CD8-positive, alpha-beta memory T cell (primary cell): ENCODE measurements at places on chromosomes 7 and 10. TPM values are rescaled to one million over a fixed set of nuclear protein-coding genes. Genes with fewer than 3 reads are reported as not detected.

OPN1SW gene
- not detected for total RNA-seq

ANKRD1 gene
- not detected for total RNA-seq

MEOX2 gene
- not detected for total RNA-seq

GRCh38 chr10:110398419-110399105 lies 93.8 kb upstream of the SMNDC1 start:
- no peak for DNase-seq

DNA sequence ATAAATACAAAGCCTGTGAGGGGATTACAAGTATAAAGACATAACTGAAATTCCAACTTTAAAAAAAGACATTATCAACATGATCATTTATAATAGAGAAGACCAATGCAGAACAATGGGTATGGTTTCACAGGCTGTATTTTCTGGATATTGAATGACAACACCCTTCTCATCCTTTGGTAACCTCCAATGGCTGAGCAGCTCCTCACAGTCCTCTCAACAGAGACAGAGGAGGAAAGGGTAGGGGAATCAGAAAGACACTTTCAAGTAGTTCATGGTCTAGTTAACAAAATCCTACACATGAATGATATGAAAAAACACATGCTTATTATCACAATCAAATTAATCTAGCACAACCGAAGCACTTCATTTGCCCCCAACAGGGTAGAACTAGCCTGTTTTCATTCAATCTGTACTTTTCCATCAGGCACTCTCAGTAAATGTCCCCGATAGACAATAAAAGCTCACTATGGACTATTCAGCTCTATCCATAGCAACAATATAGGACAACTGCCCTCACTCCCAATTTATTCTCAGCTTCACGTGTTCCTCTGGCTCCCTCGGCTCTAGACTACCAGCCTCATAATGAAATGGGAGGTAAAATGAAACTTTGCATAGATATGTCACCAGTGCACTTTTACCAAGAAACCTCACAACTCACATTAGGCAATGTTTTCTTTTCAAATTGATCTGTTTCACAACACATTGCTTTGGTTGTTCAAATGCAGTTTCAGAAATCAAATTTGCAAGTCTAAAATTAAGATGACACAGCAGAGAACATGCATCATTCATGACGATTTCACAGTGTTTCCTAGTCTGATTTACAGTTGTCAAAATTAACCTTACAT lies 211.4 kb downstream of the THSD7A start:
- no peak for DNase-seq

DNA sequence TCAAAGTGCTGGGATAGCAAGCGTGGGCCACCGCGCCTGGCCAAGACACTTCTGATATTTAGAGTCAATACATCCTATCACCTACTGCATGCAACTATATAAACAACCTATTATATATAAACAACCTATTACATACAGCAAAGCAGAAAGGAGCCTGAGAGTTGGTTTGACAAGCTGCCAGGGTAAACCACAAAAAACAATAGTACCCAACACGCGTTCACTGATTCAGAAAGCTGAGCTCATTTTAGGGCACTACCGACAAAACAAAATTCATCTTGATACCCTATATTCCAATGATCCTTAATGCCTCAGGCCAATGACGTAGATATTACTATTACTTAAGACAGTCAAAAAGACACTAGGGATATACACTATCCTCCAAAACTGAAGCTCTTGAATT lies 16.2 kb downstream of the MALSU1 start:
- DNase-seq = no peak

DNA sequence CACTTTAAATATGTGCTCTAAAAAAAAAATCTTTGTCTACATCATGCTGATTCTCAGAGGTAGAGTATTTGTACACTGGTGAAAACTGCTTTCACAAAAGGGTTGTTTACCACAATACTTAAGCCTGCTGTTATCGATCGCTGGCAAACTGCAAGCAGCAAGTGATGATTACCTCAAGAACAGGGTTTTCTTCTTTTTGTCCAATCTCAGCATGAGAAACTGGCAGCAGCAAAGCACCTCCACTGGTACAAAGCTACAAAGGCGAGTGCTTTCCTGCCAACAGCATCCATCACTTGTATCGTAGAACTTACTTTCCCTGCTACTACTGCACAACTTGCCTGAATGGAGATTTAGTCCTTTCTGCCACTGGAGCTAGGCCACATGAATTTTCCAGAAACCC lies 276.5 kb downstream of the DGKB start:
- no peak for DNase-seq

GRCh38 chr7:100949227-100949932 lies at the start of gene MUC3A:
TSS of gene MUC3A (plus strand) at chr7:100949534. CDS start at chr7:100949625, 91 bp downstream.
- no peak for DNase-seq
